ENCODE measurements at places on chromosomes 1 and 21.
A peak's percentile ranks its signal among the peaks of the same experiment; 100 is the strongest.

DNA sequence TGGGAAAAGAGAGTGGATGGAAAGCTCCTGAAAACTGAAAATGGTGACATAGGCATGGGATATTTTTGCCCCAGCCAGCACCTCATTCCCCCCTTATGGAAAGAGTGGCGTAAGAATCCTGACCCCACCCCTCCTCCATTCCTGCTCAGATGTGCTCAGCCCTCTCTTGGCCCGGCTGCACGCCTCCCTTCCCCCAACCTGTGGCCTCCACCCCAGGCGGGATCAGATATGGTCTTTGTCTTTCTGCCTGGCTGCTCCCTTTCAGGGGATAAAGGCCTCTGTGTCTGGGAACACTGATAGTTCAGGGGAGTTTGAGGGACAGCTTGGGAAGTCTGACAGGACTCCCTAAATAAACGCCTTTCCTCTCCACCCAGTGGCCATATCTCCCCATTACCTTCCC lies 49.8 kb downstream of the KIRREL1 start:
- DNase-seq: no peak

DNA sequence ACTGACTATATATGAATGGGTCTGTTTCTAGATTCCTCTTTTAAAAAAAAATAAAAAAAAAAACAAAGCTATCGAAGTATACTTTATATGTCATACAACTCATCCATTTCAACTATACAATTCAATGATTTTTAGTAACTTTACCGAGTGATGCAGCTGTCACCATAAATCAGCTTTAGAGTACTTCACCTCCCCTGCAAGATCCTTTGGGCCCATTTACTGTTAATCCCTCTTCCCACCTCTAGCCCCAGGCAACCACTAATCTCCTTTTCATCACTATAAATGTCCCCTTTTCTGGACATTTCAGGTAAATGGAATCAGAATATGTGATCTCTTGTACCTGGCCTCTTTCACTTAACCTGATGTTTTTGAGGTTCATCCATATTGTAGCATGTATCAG lies 133.9 kb downstream of the PEX14 start:
- no peak for DNase-seq

GRCh38 chr1:55898181-55898580 lies 681.2 kb downstream of the PLPP3 start:
- no peak for DNase-seq

DNA sequence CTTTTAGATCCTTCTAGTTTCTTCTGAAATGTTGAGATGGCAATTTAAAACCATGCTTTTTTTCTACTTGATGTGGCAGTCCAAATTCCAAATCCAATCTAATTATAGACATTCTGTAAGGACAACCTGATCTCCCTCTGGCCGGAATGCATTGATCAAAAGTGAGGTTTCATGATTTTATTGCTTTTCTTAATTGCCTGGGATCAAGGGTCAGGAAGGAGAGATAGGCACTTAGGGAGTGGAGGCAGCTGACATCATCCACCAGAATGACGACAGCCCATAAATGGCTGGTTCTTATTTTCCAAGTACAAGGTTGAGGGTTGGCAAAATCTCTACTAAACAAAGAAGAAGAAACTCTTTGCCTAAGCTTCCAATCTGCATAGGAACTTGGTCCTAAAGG lies 46.4 kb upstream of the SCCPDH start:
- DNase-seq: no peak

DNA sequence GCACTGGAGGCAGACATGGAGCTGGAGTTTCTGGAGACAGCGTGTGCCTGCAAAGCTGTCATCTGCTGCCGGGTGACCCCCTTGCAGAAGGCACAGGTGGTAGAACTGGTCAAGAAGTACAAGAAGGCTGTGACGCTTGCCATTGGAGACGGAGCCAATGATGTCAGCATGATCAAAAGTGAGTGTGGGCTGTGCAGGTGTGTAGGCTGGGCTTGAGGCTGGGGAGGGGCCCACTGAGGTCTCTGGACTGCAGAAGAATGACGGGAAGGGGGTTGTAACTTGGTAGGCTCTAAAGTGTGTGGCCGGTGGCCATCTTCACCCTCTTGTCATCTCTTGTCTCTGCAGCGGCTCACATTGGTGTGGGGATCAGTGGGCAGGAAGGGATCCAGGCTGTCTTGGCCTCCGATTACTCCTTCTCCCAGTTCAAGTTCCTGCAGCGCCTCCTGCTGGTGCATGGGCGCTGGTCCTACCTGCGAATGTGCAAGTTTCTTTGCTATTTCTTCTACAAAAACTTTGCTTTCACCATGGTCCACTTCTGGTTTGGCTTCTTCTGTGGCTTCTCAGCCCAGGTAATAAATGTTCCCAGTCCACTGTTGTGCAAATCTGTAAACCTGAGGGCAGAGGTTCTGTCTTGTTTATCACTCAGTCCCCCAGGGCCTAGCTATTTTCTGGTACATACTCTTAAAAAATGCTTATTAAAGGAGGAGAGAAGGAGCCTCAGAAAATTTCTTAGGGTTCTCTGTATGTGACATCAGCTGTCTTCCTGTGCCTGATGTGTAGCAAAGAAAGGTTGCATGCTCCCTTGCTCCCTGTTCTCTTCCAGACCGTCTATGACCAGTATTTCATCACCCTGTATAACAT lies 19.9 kb downstream of the ATP8B2 start:
- no peak for DNase-seq

GRCh38 chr1:201183753-201184152 lies 6.9 kb upstream of the IGFN1 start:
- DNase-seq: no peak

DNA sequence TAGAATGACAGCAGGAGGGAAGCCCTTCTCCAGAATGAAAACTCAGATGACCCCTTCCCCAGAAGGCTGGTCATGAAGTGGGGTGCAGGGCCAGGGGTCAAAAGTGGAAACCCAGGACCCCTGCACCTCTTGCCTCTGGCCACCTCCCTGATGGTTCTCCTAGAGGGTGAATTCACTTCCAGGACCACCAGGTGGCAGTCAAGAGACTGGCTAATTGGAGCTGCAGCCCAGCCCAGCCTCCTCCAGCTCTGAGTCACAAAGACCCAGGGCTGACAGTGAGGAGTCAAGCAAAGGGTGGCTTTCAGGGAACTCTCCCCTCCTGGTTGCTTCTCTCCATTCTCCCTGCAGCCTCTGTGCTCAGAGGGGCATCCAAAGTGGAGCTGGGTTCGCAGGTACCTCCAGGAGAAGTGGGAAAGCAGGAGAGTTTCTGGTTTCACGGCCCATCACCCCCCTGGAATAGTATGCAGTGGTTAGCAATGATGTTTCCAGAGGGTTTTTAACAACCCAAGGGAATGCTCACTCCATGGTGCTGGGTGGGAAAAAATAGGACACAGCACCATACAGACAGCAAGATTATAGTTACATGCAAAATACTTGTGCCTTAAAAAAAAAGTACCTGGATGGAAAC lies 6.1 kb upstream of the EPHB2 start:
- DNase-seq: peak; percentile 62

DNA sequence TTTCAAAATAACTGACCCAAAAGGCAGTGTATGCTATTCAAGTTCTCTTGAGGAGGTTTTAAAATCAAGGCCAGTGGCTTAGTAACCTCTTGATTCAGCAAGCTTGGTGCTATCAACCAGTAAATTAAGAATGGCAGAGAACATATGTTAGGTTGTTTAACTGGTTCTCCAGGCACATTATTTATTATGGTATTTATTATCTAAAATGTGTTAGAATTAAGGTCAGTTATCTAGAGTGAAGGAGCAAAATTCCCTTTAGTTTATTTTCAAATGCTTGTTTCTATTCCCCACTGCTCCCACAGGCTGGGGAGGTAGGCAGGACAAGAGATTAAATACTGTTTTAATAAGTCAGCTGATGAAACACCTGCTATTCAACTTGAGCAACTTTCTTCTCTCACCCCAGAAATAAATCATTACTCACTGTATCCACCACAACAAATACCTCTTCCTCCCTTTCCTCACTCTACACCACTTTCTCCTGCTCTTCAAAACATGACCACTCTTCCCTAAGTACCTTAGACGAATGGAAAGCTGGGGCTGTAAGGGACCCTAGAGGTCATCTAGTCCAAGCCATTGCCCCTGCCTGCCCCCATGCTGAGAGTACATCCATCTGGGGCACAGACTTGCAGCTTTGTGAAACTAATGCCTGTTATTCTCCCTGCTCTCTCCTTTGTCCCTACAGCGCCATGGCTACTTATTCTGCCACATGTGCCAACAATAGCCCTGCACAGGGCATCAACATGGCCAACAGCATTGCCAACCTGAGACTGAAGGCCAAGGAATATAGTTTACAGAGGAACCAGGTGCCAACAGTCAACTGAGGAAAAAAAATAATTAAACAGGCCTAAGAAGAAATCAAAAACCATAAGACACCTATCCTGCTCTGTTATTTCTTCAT lies 71.7 kb downstream of the PRRX1 start:
- DNase-seq: no peak

GRCh38 chr1:107648071-107648470 lies 316.9 kb downstream of the VAV3 start:
- DNase-seq: no peak
